ENCODE measurements at places on chromosomes 7 and 10. TPM values are rescaled to one million over a fixed set of nuclear protein-coding genes. Genes with fewer than 3 reads are reported as not detected.

Gene LRIT1
- total RNA-seq, result not detected

Gene AKR1D1
- total RNA-seq, result not detected

Gene FAM20C
- 23.8 TPM for total RNA-seq

Gene IDI2
- total RNA-seq, result not detected

Gene OGDHL
- total RNA-seq, result 4.1 TPM

Data from left ventricle myocardium superior (tissue), 1 donor.